ENCODE measurements at places on chromosomes 1 and 21.

- DNase-seq: no peak
Measured at GRCh38 chr1:25196830-25197229, 35.5 kb downstream of the SYF2 start.

GRCh38 chr1:1019122-1019999, 559 bp upstream of the AGRN start:
- no peak for DNase-seq

GRCh38 chr1:151936653-151937052, 27.3 kb upstream of the THEM4 start:
- DNase-seq: no peak

DNA sequence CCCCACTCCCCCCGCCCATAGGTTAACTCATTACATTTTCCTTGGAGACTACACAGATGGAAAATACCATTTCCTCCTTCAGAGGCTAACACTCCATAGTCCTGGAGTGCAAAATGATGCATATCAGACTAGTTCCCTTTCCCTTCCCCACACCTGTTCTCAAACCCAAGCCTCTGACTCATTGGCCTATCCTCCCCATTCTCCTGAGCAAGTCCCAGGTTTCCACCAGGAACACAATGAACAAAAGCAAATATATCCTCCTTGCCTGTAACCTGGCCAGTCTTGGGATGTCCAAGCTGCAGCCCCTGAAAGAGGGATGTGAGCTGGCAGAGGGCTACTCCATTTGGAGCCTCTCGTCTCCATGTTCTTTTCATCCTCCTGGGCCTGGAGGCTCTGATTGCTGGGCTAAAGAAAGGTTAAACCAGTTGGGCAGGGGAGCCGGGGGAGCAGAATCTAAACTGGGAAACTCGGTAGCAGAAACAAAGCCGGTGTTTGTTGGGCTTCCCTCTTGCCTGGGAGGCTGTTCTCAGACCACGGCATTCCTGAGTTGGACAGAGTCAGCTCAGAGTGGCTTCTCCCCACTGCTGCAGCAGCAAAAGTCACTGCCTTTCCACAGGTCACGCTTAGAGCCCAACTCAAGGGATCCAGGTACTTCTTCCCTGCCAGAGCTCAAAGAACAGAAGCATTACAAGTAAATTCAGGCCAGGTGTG, 13.9 kb downstream of the SSR2 start:
- DNase-seq: no peak

DNA sequence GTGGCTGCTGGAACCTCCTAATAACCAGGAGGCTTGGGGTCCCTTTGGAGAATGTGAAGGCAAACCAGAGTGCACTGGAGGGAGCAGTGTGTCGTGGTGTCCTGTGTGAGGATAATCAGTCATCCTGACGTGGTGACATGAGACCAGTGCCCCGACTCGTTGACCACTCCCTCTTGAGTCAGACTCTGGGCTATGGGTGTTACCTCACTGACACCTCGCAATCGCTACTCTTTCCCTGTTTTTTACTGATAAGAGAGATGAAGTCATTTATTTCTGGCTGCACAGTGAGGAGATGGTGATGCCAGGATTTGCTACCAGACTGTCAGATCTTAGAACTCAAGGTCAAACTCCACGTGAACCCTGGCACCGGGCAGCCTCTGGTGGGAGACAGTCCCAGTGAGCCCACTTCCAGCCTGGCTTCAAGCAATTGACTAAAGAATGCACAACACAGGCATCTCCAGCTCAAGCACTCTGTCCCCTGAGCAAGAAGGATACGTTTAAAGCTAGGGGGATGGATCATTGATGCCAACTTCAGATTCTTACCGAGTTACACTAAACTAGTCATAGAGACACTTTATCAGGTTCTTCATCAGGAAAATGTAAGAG, 30.3 kb downstream of the UBASH3A start:
- DNase-seq: no peak

- DNase-seq: peak; percentile 97
Measured at GRCh38 chr1:45266151-45266801, 59.9 kb upstream of the ZSWIM5 start.

DNA sequence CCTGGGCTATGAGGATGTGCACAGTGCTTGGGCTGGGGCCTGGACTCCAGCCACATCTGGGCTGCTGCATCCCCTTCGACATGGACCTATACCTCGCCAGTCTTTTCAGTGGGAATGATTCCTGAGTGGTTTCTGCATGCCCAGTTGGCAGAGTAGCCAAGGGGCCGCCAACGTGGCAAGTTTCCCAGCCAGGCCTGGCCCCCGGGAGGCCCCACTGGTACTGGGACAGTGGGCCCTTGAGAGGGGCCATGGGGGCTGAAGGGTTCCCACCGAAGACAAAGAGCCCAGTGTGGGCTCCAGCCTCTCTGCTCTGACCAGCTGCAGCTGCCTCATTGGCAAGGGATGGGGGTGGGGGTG, 15.4 kb downstream of the RAP1GAP start:
- no peak for DNase-seq
